Glutamatergic neuron (in vitro differentiated cells): ENCODE measurements at places on chromosomes 1 and 21. TPM values are rescaled to one million over a fixed set of nuclear protein-coding genes. Genes with fewer than 3 reads are reported as not detected.

DNA sequence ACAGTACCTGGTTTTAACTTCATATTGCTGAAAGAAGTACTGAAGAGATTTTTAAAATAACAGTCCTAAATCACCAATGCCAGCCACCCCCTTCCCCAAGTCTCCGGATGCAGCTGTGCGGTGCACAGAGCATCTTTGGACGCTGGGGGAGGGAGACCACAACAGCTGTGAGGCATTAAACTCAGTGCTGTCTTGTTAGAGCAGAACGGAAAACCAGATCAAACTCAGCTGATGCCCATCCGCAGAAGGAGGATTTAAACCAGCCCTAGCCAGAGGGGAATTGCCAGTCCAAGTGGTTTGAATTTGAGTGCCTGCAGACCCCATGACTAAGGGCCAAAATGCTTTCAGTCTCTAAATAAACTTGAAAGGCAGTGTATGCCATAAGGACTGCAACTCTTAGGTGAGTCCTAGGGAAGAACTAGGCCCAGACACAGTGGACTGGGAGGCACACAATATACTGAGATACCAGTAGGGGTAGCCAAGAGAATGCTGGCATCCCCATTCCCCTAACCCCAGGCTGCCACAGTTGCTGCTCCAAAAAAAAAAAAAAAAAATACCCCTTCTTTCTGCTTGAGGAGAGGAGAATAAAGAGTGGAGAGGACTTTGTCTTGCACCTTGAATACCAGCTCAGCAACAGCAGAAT, 576.2 kb downstream of the NEGR1 start:
- no peak for DNase-seq

DNA sequence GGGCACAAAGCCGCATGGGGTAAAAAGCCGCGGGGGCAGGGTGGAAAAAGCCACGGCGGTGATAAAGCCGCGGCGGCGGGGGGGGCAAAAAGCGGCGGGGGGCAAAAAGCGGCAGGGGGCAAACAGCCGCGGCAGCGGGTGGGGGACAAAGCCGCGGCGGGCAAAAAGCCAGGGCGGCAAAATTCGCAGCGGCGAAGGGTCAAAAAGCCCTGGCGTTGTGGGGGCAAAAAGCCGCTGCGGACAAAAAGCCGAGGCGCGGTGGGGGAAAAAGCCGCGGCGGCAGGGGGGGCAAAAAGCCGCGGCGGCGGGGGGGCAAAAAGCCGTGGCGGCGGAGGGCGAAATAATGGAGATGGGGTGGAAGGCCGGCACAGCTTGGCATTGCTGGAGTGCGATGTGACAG, 3902.9 kb downstream of the SRGAP2C start:
- no peak for DNase-seq

The ZMPSTE24 gene
- total RNA-seq: 32.8 TPM

DNA sequence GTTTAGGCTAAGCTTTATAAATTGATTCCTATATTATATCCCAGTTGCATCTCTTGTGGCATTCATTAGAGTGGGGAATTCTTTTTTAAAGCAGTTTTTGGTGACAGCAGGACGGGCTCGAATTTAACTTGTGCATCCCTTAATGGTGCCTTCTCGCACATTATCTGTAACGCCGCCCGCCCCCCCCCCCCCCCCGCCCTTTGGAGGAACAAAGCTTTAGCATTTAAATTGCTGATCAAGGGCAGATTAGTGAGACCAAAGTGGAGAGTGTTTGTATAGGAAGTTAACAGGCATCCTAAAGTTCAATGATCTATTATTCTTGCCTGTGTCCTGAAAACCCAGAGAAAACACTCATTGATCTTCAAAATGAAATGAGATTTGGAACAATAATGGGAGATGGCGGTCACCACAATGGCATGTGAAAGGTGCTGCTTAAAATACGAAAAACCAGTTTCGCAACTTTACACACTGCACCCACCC, 2.2 kb downstream of the LMO4 start:
- DNase-seq: no peak

GRCh38 chr1:35834218-35834617, 26.4 kb downstream of the AGO4 start:
- no peak for DNase-seq
